ENCODE measurements at places on chromosomes 16 and 17.

DNA sequence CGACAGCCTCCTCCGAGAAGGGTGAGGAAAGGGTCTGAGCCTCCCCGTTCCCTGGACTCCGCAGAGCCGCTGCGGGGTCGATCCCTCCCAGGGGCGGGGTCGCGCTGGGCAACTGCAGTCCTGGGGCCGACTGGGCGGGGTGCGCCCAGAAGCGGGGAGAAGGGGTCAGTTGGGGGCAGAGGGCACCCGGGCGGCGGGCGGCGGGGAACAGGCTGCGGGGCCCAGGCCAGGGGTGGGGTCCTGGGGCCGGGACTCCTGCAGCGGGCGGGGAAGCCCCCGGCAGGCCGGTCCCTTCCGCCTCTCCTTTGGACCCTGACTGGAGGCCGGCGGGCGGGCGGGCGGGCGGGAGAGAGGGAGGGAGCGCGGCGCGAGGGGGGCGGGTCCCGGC lies 352 bp downstream of the GGNBP2 start:
- peak; percentile 93 for DNase-seq

GRCh38 chr17:58328195-58329034 lies at the start of gene TSPOAP1:
TSS of gene TSPOAP1 (minus strand) at chr17:58328795. CDS start at chr17:58327920, 875 bp downstream.
- peak; percentile 84 for DNase-seq

DNA sequence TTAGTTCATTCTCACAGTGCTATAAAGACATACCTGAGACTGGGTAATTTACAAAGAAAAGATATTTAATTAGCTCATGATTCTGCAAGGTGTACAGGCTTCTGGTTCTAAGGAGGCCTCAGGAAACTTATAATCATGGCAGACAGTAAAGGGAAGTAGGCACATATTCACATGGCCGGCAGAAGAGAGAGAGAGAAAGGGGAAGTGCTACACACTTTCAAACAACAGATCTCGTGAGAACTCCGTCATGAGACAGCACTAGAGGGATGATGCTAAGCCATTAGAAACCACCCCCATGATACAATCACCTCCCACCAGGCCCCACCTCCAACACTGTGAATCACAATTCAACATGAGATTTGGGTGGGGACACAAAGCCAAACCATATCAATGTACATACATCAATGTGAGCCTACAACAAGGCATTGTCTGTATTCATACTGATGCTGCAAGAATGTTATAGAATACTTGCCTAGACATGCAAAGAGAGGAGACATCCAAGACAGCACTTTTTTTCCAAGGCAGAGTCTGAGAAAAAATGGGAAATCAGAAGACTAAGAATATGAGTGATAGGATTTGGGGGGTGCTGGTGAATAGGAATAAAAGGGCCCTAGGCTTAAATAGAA lies 114.8 kb upstream of the XYLT1 start:
- DNase-seq, result no peak

DNA sequence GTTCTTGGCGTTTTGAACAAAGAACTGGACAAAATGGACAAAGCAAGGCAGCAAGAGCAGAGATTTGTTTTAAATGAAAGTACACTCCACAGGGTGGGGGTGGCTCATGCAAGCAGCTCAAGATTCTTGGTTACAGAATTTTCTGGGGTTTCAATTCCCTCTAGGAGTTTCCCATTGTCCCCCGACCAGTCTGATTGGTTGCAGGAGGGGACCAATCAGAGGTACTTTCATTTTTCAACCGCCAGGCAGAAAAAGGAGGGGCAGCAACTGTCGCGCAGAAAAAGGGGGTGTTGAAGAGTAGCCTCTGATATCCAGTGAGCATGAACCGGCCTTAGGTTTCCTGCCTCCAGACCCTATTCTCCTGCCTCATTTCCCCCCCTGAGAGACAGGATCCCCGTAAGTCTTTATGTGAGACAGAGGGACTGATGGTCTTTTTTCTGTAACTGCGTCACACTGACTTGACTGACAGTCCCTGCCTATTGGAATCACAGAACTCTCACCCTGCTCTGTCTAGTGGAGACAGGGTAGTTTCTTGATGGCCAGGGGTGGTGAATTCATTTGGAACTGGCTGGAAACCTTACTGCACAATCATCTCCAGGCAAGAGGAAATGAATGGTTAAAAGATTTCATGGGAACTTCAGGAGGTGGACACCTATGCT lies 59.4 kb upstream of the ALOX12 start:
- no peak for DNase-seq

DNA sequence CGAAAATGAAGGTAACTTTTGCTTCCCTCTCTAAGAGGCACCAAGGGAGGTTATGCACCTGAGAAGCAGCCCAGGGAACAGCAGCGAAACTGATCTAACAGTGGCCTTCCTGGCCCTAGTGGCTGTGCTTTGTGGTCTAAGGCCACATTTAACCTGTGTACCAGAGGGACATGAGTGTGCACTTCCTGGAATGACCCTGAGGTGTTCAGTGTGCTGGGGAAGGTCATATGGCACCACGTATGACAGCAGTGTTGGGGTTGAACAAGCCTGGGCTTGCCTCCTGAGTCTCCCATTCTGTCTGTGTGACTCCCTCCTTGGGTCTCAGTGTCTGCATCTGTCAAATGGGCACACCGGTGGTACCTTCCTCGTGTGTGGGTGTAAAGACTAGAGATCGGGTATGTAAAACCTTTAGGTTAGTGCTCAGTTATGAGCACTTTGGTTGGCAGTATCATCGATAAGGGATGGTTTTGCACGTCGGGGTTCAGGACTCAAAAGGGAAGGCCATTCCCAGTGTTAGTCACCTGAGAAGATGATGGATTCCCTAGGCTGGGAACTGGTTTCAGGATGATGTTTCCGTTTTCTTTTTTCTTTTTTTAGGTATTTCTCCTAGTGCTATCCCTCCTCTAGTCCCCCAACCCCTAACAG lies 31.9 kb downstream of the PLCG2 start:
- no peak for DNase-seq

- DNase-seq, result peak; percentile 45
Measured at GRCh38 chr16:31874366-31875111, 932 bp downstream of the ZNF267 start.

DNA sequence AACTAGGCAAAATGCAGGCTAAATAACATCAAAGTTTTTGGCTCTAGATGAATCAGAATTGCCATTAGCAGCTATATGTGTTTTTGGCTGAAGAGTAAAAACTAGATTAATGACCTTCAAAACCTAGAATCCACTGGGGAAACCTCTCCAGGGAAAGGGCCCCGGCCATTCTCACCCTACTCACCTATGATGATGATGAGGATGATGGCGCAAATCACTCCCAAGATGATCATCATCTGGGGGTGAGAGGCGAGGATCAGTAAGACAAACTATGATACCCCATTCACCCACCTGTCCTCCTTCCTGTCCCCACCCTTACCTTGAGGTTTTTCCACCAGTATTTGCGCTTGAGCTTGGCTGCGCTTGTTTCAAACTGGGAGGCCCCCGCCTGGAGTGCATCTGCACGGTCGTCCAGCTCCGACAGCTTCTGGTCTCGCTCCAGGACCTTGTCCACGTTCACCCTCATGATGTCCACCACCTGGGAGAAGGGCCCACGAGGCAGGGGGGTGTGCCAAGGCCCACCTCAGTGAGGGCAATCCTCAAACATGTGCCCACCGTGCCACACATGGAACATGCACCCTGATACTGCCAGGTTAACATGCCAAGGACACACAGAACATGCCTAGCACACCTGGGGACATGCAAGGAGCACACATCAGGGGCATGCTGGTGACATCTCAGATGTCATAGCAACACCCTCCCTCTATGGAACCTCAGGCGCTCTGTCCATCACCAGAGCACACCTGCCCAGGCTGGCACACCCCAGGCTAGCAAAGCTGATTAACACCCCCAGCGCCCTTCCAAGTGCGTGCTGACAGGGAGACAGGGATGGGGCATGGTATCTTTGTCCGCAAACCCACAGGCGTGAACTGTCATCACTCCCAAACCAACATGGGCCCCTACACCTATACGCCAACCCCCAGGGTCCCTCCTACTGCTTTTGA lies 1.2 kb downstream of the VAMP2 start:
- DNase-seq, result no peak

- DNase-seq, result no peak
Measured at GRCh38 chr17:70539132-70539924, 370.0 kb downstream of the KCNJ2 start.

- DNase-seq, result no peak
Measured at GRCh38 chr16:81593481-81593880, 148.9 kb downstream of the CMIP start.

GRCh38 chr17:48045316-48046001 lies 2.7 kb upstream of the NFE2L1 start:
- no peak for DNase-seq

- no peak for DNase-seq
Measured at GRCh38 chr16:129075-129474, 9.4 kb downstream of the NPRL3 start.

DNA sequence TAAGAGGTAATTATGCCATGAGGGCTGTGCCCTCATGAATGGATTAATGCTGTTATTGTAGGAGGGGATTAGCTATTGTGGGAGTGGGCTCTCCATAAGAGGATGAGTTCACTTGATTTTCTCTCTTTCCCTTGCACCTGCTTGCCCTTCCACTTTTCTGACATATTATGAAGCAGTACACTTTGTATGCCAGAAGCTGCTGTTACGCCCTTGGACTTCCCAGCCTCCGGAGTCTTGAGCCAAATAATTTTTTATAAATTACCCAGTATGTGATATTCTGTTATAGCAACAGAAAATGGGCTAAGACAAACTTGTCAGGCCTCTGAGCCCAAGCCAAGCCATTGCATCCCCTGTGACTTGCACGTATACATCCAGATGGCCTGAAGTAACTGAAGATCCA lies 38.4 kb downstream of the PSMD12 start:
- DNase-seq, result no peak

GRCh38 chr17:39636587-39636926 lies 387 bp upstream of the STARD3 start:
- DNase-seq, result no peak

DNA sequence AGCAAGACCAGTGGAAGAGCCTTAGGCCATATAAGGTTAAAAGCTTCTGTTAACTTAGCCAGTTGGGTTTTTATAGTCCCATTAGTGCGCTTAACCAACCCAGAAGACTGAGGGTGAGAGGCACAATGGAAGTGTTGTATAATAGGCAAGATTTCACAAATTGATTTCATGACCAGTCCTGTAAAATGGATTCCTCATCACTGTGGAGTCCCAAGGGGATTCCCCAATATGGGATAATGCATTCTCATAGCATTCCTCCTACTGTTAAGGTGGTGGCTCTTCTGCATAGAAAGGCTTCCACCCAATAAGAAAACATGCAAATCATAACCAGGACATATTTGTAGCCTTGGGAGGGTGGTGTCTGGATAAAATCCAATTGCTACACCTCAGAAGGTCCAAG lies 22.1 kb upstream of the B4GALNT2 start:
- no peak for DNase-seq

GRCh38 chr17:79696610-79696982 lies 34.1 kb upstream of the ENPP7 start:
- no peak for DNase-seq

- peak; percentile 56 for DNase-seq
Measured at GRCh38 chr16:76265434-76266045, 11.7 kb upstream of the CNTNAP4 start.

DNA sequence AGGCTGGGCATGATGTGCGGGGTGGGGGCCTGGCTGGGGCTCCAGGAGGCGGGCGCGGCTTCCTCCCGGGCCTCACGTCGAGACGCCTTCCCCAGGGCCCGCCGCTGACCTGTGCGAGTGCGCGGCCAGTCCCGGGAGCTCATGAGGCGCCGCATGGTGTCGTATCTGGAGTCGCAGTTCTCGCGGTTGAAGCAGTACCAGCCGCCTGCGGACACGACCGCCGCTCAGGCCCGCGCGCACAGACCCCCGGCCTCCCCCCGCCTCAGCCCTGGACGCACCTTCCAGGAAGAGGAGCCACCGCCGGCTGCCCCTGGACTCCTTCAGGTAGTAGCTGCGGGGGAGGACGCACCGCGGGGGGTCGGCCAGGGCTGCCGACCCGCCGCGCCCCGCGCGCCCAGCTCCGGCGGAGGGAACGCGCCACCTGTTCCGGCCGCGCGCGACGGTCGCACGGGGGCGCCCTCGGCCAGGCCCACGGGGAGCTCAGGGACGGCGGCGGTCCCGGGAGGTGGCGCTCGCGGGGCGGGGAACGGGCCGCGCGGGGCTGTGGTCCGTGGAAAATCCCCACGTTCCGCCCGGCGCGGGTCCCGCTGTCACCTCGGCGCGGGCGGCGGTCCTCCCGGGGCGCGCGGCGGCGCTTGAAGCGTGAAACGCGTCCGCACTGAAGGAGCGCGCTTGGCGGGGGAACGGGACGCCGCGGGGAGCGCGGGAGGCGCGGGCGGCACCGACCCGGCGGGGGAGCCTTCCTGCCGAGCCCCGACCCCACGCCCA lies 1.4 kb downstream of the NOTUM start:
- DNase-seq, result peak; percentile 88

- no peak for DNase-seq
Measured at GRCh38 chr16:35631261-35631945, 2172.0 kb downstream of the TP53TG3F start.

DNA sequence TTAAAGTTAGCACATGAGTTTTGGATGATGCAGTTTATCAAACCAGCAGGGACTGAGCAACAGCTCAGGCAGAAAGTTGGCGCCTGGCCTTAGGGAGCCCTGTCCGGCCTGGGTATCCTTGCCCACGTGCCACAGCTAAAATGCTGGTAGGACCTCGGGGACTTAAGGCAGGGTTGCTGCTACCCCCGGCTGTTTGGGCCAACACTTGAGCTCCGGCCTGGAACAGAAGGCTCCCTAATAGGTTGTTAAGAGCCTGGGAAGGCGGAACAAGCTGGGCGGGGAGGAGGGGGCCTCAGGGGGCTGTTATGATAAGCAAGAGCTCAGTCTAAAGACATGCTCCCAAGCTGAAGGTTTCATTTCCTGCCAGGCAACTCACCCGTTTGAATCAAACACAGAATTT lies 39.7 kb downstream of the CUEDC1 start:
- no peak for DNase-seq

- no peak for DNase-seq
Measured at GRCh38 chr17:34303606-34304005, 15.6 kb upstream of the CCL8 start.

DNA sequence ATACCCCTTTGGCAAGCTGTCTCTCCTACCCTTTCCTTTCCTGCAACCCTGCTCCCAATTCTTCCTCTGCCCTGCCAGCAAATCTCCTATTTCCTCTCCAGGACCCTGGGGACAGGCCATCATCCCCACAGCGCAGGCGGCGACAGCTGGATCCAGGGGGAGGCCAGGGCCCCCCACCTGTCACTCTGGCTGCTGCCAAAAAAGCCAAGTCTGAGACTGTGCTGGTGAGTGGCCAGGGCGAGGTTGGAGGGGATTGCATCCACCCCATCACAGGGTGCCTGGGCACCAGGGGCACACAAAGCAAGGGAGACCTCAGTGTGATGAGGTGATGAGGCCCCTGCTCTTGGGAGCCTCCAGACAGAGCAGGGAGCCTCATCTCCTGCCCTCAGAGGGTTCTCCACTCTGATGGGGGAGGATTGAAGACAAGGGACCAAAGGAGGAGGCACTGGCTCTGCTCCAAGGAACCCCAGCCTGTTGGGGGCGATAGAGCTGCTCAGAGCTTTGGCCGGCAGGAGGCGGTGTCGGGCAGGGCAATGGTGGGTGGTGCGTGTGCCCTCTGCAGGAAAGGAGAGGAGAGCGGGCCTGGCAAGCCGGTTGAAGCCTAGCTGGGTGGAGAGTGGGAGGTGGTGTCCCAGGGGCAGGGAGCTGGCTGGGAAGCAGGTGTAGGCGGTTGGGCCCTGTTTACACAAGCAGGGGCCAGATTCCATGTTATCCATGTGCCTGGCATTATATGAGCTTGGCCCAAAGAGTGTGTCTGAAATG lies 15.6 kb upstream of the PDK2 start:
- peak; percentile 64 for DNase-seq

Measured in erythroblast (primary cell).